PC-3 (cell line): ENCODE measurements at places on chromosomes 11 and 22.
A peak's percentile ranks its signal among the peaks of the same experiment; 100 is the strongest.

DNA sequence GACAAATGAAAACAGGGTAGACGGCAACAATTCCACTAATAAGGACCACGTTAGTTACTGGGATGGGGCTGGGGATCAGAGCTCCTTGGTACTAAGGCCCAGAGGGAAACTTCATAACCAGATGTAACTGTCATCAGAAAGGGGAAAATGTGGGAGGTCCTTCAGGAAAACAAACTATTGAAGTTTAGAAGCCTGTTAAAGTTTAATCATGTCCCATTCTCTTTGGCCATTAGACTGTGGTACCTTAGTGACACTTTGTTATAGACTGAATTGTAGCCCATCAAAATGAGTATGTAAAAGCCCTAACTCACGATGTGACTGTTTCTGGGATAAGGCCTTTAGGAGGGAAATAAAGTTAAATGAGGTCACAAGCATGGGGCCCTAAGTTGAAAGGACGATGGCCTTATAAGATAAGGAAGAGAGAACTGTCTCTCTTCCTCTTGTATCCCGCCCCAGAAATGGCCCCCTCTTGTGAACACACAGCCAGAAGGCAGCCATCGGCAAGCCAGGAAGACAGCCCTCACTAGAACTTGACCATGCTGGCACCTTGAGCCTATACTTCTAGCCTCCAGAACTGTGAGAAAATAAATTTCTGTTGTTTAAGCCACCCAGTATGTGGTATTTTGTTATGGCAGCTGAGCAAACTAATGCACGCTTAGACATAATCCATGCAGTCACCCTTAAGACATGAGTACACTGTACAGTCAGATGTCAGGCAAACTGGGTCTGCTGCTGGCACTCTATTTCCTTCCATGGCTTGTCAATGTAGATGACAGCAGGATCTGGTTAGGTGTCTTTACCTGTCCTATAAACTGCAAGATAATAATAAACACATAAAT, 26.9 kb upstream of the USP47 start:
- DNase-seq = no peak

DNA sequence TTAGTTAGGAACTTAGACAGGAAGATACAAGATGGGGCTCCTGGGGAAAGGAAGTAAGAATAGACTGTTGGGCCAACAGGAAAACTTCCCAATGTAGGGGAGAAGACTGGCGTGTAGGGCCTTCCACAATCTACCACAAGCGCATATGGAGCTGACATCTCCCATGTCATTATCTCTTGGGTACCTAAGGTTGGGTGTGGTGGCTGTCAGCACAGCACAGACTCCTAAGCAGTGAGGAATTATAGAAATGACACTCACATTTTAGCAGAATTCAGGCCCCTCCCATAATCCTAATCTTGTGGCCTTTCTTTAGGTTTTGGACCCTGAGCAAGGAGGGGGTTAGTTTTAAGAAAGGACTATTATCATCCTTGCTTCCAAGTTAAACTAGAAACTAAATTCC, 11.6 kb downstream of the TRIM21 start:
- DNase-seq = no peak

DNA sequence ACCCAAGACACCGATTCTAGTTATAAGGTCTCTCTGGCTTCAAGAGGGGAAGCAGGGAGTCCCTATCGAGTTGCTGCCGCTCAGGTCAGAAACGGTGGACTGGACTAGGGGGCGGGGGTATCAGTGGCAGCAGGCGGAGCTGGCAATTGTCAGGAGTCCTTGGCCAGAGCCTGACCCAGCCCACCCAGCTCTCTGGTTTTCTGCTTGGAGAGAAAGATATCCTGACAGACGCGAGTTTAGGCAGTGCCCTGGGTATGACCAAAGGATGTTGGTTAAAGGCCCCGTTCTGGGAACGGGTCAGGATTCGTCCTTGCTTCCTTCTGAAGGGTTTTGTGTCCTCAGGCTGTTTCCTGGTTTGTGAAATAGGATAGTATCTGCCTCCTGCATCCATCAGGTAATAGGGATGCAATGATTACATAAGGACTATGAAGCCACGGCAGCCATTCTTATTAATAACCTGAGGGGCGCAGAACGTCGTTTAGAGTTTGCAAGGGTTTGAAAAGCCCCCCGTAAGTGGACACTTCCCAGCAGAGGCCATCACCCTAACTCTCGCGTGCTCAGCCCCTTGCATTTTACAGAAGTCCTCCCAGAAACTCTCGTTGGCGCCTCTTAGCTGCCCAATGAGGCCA, 700 bp upstream of the DEPDC5 start:
- DNase-seq = peak; percentile 5

DNA sequence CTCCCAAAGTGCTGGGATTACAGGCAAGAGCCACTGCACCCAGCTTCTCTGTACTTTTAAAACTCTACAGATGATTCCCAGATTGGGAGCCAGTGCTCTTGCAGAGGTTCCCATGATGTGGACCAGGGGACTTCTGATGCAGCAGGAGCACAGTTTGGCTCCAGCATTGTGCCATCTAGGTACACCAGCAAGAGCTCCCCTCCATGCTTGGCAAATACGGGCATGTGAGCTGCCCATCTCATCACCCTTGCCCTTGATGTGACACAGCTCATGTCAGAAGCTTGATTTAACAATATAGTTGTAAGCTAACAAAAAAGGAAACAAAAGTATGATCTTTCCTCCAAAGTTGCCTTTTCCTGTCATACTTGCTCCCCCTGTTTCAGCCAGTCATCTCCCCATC, 28.7 kb downstream of the SNU13 start:
- DNase-seq = no peak

GRCh38 chr22:23103199-23103954, 33.1 kb downstream of the GNAZ start:
- DNase-seq = no peak

GRCh38 chr22:22599248-22599647, 40.2 kb upstream of the PRAME start:
- no peak for DNase-seq

DNA sequence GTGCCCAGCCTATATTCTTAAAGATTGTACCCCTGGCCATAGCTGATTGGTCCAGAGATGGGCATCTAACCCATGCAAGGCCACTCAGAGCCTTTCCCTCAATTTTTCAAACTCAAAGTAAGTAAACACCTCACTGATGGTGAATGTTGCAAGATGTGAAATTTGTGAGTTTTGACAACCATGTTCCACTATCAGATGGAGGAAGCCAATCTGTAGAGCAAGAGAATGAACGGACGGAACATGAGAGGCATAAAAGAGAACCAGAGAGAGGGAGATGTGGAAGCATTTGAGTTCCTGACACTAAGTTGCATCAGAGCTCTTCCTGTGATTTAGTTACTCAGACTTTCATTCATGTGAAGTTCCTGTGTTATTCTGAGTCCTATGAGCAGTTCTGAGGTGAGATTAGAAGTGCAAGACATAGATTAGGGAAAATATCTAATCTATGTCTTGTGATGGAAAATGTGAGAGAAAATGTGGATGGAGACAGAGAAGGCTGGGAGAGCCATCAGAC, 73.3 kb downstream of the PRSS23 start:
- no peak for DNase-seq

- DNase-seq = no peak
These were observed 15.2 kb downstream of the GLB1L2 start for GRCh38 chr11:134346976-134347350.

DNA sequence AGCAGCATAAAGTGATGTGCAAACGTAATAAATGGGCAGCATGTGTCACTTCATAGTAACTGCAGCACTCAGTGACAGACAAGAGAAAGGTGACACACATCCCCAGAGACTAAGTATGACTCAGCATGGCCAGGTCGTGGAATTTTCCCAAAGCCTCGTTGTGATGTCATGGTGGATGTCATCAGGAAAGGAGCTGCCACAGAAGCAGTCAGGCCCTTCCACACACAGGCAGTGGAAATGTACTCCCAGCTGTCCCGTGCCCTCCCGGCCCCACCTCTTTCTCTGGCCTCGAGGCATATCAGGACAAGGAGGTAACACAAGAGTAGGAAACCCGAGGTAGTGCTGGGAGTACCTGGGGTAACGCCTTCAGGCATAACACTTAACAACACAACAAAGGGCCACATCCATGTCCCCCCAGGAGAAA, 8.1 kb downstream of the PC start:
- DNase-seq = peak; percentile 94

DNA sequence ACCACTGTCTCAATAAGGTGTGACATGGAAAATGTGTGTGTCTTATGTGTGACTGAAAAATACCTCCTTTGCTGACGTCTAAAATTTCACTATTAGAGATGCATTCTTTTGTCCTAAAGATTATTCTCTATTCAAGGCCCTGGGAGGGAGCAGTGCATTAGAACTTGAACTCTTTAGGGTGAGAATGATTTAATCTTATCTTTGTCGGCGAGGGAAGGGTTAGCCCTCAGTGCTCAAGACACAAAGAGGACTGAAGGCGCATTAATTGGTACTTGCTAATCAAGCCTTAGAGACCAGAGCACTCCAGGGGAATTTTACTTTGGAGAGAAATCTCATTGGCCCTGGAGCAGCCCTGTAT, 29.8 kb upstream of the PLET1 start:
- DNase-seq = no peak

DNA sequence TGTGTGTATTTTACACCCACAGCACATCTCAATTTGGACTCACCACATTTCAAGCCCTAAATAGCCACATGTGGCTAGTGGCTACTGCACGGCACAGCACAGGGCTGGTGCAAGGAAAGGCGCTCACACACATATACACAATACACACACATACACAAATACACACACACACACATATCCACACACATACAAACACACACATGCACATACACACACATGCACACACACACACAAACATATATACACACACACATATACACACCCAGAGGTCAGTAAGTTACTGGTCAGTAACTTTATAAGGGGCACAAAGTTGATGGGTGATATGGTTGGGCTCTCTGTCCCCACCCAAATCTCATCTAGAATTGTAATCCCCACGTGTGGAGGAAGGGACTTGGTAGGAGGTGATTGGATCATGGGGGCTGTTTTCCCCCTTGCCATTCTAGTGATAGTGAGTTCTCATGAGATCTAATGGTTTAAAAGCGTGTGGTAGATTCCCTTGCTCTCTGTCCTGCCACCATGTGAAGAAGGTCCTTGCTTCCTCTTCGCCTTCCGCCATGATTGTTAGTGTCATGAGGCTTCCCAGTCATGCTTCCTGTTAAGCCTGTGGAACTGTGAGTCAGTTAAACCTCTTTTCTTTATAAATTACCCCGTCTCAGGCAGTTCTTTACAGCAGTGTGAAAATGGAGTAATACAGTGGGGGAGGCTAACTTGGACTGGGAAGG, 37.6 kb upstream of the DKK3 start:
- no peak for DNase-seq

GRCh38 chr11:48182860-48183526, 33.6 kb upstream of the OR4B1 start:
- no peak for DNase-seq

DNA sequence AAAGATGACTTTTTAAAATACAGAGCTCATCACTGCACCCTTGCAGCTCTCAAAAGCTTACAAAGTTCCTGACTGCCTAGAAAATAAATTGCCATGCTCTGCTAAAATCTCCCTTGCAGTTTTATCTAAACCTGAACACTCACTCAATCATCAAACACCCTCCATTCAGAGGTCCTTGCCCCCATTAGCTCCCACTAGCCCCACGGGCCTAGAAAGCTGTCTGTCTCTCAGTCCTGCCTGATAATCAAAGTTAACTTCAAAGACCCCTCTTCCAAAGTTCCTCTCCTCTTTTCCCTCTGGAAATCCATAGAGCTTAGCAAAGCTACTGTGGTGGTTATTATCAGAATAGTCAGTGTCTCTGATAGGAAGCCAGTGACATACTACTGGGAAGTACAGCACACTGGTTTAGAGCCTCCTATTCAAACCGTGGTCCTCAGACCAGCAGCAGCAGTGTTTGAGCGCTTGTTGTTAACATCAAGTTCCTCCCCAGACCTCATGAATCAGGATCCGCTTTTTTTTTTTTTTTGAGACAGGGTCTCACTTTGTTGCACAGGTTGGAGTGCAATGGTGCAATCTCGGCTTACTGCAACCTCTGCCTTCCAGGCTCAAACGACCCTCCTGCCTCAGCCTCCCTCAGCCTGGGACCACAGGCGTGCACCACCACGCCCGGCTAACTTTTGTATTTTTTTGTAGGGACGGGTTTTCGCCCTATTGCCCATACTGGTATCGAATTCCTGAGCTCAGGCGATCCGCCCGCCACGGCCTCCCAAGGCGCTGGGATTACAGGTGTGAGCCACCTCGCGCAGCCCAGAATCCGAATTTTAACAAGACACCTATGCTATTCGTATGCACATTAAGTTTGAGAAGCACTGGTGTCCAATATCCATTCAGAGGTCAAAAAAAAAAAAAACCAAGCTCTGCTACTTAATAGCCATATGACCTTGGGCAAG, 1.2 kb downstream of the NDUFC2 start:
- no peak for DNase-seq

DNA sequence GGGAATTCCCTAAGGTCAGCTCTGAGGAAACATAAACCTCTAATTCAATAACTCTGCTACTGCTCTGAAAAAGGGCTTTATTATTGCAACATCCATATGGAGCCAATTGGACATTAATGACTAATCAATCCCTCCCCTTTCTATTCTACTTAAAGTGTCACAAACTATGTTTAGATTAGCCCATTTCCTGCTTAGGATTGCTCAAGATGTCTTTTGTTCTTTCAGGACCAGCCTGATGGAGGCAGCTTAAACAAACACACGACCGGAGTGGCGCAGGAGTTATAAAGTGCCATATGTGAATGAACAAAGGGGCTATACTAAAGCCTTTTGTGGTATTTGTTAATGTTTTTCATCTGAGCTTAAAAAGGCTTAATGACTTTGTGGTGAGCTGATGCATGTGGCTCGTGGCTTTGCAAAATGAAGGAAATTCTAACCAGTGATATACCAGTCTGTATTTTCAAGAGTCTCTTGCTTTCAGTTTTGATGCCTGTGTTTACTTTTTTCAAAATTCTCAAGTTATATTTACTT, 354.4 kb downstream of the SOX6 start:
- peak; percentile 30 for DNase-seq

DNA sequence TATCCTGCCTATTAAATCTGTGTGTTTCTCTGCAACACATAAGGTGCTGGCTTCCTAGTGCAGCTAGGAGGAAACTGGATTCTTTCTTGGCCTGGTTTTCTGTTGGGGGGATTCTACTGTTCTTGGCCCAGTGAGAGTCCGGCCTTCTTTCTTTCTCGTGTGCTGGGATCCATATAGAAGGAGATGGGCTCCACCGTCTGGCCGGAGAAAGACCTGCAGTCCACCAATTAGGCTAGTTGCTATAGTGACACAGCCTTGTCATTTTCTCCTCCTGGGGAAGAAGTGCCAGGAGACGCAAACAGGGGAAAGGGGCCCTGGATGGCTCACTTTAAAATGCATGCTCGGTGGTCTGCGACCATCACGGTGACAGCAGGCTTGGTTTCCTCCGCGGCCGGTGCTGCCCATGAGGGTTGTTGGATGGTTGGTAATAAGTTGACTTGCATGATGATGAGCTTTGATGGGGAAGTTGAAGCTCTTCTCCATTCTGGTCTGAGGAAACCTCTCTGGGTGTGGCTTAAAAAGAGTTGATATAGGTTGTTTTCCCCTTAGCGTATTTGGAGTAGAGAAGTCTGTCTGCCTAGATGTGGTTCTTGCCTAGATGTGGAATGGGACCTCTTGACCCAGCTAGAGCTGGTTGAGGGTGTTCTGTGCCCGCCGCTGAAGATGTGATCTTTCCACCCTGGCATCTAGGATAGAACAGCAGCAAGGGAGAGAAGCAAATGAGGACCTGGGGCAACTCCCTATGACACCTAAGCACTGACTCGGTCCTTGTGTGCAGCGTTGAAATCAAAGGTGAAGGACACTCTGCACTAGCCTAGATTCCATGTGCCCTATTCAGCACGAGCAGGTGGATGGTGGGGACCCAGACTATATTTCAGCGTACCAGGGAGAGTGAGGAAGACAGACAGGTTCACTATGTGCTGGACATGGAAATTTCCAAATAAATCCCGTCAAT, 1335.0 kb downstream of the BRD1 start:
- DNase-seq = peak; percentile 58
